ENCODE measurements at places on chromosomes 4 and X. TPM values are rescaled to one million over a fixed set of nuclear protein-coding genes. Genes with fewer than 3 reads are reported as not detected.

Gene LIMCH1
- 40.0 TPM for total RNA-seq

Gene UGT2B17
- total RNA-seq, result not detected

Gene CENPVL1
- total RNA-seq, result not detected

Gene SPANXN2
- total RNA-seq, result not detected

Data from A549 treated with ZK216348 at 1 μM for 4 hours (cell line).